Cortex of kidney (tissue), 1 donor: ENCODE measurements at places on chromosomes 3 and 15.

GRCh38 chr3:9916734-9917680, at the start of gene IL17RC:
TSS of gene IL17RC (plus strand) at chr3:9917098. CDS start at chr3:9917316, 218 bp downstream.
- DNase-seq: no peak

DNA sequence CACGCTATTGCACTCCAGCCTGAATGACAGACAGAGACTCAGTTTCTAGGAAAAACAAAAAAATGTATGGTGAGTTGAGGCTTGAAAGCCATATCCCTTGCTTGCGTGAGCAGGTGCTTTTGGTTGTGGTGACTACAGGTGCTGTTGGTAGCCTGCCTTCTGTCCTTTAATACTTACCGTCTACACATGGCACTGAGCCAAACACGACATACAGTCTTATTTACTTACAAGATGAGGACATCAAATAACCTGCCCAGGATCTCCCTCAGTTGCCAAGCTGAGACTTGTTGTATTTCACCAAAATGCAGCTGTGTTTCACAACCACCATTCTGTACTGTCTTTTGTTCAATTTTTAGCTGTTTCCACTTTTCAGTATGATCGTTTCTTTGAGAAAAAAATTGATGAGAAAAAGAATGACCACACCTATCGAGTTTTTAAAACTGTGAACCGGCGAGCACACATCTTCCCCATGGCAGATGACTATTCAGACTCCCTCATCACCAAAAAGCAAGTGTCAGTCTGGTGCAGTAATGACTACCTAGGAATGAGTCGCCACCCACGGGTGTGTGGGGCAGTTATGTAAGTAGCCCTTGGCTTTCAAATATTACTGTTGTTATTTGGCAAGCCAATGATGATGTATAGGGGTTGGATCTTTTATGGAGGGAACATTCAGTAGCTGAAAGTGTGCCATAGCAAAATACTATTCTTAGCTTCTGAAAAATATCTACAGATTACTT, 6.5 kb downstream of the ALAS1 start:
- no peak for DNase-seq

GRCh38 chr3:2741516-2741915, 368.7 kb downstream of the IL5RA start:
- DNase-seq: no peak

DNA sequence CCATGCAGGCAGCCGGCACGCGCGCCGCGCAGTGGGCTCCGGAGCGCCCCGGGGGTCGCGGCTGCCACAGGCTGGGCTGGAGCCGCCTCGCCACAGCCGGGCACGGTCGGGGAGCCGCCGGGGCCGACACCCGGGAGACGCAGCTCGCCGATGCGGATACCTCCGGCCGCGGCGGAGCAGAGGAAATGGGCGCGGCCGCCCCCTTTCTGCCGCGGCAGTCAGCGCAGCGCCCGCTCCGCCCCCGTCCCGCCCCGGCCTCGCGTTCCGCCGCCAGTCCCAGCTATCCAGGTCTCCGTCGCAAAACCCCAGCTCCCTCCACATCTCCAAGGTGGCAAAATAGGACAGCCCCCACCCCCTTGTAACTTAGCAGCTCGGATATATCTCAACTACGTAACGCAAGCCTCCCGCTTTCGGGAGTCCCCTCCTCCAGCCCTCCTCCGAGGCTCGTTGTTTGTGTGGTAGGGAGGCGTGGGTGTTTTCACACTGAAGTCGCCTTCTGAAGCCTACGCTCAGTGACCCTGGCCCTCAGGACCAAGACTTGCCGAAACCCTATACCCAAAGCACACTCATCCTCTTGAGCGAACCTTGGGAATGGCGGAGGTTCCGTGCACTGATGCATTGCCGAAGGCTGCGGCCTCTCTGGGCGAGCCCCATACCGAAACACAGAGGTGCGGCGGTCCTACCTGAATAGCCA, at the start of gene SH3BP5:
Gene SH3BP5, minus strand, starts transcription at position 182 of the 694 bp plus-strand sequence. Its CDS starts 178 bp downstream, at position 4.
- DNase-seq: peak; percentile 7

- DNase-seq: no peak
Measured at GRCh38 chr3:58452176-58452575, 18.5 kb upstream of the PDHB start.

DNA sequence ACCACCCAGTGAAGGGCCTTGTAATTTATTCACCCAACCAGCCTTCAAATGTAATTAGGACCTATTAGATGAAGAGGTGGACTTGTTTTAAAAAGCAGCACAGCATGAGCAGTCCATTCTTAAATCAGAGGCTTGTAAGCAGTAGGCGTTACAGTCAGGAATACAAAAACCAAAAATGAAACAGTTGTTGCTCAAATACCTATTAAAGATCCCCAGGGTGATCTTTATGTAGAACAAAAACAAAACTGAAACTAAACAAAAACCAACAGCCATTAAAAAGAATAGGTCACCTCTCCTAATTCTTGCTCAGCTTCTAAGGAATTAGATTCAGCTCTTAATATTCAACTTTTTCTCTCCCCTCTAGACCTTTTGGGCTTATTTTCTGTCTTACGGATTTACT, 104.9 kb upstream of the ST8SIA2 start:
- no peak for DNase-seq

DNA sequence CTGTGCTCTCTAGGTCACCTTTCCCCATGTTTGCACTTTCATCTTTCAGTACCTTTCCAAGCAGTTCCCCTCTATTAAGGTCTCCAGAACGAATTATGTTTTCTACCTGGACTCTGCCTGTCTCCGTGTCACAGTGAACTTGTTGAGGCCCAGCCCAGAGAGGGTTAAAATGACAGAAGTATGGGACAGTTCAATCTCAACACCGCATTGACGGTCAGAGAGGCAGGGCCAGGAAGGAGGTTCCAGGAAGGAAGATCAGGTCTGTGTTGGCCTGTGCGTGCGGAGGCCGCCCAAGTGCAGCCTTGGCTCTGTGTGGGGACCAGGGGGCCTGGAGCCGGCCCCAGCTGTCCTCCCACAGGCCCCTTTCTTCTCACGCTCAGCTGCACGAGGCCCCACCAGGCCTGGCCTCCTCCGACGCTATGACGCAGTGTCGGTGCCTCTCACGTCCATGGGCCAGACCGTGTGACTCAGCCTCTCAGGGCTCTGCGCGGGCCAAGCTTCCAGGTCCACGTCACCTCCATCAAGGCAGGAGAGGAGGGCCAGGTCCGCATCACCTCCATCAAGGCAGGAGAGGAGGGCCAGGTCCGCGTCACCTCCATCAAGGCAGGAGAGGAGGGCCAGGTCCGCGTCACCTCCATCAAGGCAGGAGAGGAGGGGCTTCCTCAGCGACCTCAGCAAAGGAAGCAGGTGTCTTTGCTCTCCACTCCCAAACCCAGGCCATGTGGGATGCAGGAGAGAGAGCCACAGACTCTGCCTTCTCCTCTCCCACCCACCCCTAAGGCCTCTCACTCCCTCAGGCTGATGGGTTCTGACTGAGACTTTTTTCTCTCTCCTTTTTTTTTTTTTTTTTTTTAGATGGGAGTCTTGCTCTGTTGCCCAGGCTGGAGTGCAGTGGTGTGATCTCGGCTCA, 83.1 kb downstream of the CPN2 start:
- no peak for DNase-seq

DNA sequence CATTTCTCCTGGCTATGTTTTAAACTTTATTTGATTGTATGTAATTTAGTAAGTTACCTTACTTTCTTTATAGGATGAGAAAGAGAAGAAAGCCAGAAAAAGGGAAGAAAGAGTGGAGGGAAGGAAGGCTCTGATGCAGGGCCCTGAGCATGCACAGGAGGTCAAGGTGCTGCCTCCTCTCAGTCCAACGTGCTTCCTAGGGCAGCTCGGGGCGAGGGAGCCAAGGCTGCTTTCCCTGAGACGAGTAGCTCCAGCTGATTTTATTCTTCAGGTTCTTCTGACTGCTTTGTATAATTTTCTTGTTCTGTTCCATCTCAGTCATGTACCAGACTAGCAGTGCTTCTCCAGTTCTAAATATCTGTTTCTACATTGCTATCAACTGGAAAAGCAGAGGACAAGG, 3.4 kb downstream of the CORO2B start:
- DNase-seq: no peak

DNA sequence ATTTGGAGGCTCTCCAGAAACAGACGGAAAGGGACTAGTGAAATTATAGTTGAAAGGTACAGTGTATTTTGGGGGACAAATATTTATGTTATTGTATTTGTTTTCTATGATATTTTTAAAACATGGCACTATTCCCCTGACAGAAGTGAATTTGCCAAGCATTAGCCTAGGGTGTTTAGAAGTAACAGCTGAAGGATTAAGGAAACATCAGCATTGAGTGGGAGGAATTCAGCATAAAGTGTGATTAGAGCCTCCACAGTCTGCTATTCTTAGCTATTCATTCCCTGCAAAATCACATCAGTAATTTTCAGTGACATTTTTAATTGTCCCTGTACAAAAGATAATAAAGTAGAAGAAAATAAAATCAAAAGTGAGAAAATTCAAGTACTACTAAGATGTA, 231.4 kb downstream of the ROBO2 start:
- DNase-seq: no peak

DNA sequence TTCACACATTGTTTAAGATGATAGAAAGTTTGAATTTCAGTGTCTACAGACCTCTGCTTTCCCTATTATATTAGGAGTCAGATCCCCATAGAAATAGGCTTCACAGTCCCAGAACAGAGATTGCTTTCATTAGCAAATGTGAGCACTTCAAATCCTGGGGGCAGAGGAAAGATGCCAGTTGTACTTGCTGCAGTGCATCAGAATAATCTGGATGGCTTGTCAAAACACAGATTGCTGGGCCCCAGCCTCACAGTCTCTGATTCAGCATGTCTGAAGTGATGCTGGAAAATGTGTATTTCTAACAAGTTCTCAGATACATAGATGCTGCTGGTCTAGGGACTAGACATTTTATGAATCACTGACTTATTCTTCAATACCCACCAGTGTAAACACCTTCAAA, 375.2 kb downstream of the FGF12 start:
- DNase-seq: no peak

DNA sequence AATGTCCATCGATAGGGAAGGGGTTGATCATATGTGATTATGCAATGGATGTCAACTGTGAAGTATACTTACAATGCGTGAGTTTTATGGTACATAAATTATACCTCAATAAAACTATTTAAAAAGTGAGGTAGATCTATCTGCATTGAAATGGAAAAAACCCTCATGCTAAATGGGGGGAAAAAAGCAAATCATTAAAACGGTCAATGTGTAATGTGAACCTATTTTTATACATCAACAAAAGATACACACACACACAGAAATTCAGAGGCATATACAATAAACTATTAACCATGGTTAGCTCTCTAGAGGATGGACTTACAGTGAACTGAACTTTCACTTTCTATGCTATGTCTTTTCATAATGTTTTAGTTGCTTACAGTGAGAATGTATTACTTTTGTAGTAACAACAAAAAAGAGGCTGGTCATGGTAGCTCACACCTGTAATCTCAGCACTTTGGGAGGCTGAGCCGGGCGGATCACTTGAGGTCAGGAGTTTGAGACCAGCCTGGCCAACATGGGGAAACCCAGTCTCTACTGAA, 23.1 kb downstream of the STIMATE start:
- DNase-seq: no peak

DNA sequence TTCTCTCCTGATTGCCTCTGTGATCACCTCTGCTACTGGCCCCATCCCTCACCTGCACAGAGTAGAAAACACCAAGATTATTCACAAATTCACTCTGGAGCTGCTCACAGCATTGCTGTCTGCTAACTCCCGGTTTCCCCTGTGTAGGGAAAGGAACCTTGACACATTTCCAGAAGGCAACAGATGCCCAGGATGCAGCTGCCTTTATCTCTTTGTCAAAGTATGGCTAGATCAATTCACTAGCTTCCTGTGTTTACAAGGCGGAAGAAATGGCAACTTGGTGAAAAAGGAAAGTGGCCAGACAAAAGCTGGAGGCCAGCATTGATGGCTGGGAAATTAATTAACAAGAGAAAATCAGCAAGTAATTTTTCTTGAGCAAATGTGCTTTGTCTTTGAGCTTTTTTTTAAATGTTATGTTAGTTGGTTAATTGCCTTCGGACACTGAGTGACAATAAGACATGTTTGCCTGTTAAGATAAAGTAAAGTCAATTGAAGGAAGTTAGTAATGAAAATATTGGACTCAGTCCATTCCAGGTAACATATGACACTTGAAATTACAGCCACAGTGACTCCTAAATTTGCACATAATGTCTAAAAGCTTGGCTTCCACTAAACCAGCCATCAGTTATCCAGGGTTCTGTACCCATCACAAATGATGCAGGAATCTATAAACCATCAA, 394.6 kb upstream of the IL12A start:
- DNase-seq: no peak

GRCh38 chr3:8651418-8652323, 7.1 kb upstream of the SSUH2 start:
- DNase-seq: no peak

DNA sequence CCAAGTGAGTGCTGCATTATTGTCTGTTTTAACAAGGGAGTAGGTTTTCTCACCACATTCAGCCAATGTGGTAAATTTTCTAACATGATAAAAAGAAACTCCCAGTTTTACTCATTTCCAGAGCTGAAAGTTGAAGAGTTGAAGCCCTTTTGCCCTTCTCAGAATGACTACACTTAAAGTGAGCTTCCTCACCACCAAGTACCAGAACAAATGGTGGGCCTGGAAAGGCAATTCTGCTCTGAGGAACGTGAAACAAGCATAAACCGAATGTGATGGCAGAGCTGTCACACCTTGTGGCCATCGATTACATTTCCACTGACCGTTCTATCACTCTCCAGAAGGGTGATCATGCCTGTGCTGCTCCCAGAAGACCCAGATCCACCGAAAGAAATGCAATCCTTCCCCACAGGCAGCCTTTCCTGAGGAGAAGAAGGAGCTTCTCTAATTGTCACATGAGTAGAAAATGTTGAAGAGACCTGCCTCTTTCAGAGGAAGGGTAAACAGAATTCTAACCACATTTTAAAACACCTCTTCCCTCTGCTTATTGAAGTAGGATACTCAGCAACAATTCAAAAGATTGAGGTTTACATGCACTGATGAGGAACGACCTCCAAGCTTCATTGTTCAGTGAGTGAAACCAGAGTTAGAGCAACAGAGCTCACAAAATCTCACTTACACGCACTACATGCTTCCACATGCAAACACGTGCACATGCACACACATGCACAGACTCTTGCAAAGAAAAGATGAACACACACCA, 21.4 kb upstream of the CCR9 start:
- DNase-seq: no peak

DNA sequence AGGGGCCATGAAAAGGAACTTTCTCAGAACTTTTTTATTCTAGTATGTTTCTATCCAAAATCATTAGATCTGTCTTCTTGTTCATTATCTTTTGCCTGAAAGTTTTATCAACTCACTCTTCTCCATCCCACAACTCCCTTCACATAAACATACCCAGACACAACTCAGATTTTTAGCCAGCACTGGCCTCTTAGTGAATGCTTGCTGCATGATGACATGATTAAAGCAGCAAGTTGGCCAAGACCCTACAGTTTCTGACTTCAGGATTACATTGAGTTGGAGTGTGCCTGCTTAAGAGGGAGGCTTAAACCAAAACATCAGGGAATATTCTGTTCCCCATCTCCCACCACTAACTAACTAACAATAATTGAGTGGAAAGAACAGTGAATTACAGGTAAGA, 38.1 kb downstream of the PLSCR2 start:
- DNase-seq: no peak

DNA sequence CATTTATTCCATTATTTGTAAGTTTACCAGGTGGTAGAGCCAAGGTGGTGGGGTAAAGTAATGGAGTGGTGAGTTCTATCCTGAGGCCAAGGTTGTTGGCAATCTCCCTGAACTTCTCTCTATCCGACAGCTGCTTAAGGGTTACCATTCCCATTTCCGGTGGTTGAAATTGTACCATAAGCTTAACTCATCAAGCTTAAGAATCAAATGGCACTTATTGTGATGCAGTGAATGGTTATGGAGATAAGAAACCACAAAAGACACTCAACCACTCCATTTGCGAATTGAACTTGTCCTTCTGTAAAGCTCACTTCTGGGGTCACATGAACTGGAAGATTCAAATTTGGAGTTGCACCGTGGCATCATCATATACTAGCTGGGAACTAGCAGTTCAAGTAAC, 287.4 kb upstream of the SLCO3A1 start:
- no peak for DNase-seq
